ENCODE measurements at places on chromosomes 12 and 14.

DNA sequence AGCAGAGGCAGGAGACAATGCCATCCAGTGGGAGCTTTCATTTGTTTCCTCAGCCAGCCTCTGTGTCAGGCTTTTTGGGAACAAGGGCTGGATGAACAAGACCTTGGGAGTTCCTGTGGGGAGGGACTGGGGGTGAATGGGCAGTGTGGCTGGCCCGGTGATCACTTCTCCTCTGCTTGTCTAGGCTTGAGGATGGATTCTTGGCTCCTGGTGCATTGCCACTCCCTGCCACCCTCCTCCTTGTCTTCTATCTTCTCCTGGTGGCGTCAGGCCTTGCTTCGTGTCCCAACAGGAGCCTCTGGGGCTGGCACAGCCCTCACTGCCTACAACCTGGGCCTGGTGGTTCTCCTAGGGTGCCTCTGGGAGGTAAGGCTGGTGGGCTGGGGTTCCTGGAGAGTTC, 25.0 kb upstream of the KCNA5 start:
- DNase-seq, result no peak

DNA sequence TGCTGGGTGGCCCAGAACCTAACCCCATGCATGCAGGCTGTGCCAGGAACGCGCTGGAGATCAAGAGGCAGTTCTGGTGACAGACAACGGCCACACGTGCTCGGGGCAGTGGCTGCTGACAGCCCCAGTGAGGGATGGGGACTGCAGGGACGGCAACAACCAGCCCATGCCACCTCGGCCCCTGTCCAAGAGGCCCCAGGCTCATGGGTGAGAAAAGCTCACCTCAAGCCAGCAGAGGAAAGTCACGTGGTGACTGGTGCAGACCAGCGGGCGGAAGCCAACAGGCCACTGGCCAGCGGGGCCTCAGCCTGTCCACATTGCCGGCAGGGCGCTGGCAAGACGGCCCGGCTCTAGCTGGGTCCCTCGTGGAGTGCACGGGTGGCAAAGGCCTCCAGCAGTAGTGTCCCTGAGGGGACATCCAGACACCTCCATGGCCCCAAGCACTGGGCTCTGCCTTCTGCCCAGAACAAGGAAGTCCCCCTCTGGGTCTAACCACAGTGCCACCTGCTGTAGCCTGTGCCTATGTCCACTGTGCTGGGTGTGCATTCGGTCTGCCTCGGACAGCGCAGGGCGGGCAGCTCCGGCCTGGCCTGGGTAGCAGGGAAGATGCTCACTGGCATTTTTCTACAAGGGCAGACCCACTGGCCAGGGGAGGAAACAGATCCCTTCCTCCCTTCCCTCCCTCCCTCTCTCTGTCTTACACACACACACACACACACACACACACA, 134.1 kb downstream of the NCOR2 start:
- no peak for DNase-seq

DNA sequence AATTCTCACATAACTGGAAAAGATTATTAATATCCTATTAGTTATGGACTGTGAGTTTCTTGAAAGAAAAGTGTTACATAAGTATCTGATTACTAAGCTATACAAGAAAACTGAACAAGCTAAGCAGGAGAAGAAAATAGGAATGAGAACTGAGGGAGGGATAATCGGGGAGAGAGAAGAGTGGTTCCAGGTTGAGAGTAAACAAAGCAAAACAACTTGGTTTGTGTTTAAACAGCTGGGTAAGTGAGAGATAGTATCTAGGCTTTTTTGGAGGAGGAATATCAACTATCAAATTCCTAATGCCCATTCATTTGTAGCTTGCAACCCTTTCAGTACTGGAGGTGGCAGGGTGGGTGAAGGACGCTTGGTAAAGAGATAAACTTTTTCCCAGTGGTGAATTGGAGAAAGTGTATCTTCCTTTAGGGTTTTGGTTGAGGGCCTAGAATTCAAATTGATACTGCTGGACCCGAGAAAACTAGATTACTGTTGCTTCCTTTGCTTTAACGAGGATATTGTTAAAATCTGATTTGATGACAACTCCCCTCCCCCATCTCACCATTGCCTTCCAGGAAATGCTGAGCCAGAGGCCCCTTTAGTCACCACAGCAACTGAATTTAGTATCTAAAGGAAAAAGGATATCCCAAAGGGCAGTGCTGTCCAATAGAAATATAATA, 2.0 kb upstream of the SLC2A3 start:
- no peak for DNase-seq

- DNase-seq, result no peak
Observed at GRCh38 chr14:100176811-100177327, 17.4 kb upstream of the DEGS2 start.

GRCh38 chr12:49336645-49337584, at the start of gene C1QL4:
C1QL4 (minus strand) TSS chr12:49337188; CDS start chr12:49336477, 711 bp downstream.
- peak; percentile 61 for DNase-seq

DNA sequence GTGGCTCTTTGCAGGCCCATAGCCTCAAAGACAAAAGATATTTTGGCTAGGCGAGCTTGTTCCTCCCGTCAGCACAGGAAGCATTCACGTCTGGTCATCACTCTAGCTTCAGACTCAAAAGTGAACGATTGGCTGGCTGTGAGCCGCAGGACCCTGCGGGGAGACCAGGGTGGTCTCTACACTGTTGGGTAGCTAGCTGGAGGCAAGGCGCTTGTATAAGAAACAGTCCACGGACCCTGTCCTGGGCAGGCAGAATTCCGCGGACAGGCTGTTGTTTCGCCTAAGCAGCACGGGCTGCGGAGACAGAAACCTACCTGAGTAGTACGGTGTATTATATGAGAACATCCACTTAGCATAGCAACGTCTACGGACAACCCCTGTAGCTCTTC, 29.6 kb downstream of the WBP11 start:
- no peak for DNase-seq

GRCh38 chr14:77864085-77864484, 64.2 kb downstream of the ADCK1 start:
- DNase-seq, result no peak

GRCh38 chr12:84599539-84599938, 313.1 kb downstream of the SLC6A15 start:
- no peak for DNase-seq

DNA sequence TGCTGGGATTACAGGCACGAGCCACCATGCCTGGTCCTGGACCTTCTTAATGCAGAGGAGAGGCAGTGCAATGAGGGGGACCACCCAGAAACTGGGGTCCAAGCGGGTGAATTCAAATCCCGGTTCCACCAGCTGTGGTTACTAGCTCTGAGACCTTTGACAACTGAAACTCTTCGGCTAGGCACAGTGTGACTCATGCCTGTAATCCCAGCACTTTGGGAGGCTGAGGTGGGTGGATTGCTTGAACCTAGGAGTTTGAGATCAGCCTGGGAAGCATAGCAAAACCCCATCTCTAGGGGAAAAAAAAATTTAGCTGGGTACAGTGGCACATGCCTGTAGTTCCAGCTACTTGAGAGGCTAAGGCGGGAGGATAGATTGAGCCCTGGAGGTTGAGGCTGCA, 5.0 kb upstream of the CD4 start:
- DNase-seq, result no peak

- no peak for DNase-seq
Observed at GRCh38 chr14:100770046-100770445, 43.4 kb downstream of the DLK1 start.

- DNase-seq, result no peak
Observed at GRCh38 chr12:114636723-114637480, 47.1 kb downstream of the TBX3 start.

- no peak for DNase-seq
Observed at GRCh38 chr14:68952531-68953195, 26.4 kb downstream of the ACTN1 start.

DNA sequence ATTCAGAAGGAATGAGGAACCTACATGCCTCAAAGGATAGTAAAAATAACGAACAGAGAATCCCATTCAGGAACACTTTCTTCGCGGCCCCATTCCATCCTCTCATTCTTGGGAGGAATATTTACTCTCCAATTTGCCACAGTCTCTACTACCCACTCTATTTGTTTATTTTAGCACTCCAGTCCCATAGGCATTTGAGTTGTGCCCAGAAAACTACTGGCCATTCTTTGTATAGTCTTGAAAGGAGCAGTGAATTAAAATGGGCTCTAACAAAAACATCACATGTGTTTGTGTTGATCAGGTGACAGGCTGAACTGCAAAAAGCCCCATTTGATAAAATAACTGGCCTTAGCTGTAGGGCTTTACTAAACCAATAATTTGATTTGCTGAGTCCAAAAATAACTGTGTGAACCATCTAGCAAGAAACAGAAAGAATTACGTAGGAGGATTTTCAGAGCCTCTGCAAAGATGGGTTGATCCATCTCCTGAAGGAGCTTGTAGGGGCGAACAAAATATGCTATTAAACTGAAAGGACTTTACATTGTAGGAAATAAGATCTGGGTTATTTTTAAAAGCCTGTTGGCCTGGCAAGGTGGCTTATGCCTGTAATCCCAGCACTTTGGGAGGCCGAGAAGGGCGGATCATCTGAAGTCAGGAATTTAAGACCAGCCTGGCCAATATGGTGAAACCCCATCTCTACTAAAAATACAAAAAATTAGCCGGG, 142.3 kb upstream of the CPNE8 start:
- no peak for DNase-seq

- no peak for DNase-seq
Observed at GRCh38 chr14:80977221-80977620, 21.8 kb downstream of the TSHR start.

DNA sequence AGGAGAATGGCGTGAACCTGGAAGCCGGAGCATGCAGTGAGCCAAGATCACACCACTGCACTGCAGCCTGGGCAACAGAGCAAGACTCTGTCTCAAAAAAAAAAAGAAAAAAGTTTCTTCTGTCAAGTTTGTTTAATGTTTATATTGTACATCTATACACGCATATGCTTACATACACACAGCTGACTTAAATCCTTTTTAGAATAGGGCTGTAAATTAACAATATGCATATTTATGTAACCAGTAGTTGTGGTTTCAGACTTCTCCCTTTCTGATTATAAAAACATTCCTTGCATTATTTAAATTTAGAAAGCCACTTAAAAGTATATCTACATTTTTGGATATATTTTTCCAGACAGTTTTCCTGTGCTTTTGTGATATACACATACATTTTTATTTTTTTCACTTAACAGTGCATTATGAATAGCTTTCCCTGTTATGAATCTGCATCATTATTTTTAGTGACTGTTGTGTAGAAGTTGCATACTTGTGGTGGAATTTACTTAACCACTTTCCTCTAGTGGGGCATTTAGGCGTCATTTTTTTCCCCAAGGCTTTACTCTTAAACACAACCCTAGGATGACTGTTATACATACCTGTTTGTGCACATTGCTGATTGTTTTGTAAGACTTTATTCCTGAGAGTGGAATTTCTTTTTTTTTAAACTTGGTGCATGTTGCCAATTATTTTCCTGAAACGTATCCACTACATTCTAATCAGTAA, 29.4 kb downstream of the POLR3B start:
- DNase-seq, result no peak

DNA sequence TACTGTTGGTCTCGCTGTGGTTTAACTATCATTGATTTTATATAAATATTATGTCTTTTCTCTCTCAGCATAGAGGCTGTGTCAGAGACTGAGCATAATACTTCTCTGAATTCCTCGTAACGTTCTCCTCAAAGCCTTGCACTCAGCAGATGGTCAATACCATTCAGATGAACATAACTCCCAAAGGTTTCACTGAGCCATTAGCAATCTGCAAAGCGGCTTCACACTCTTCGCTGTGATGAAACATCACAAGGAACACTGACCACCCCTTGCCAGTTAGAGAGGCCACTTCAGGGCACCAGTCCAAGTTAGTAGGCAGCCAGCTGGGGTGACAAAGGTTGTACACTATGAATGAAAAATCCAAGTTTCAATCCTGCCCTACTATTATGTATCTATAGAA, 30.1 kb upstream of the STON2 start:
- no peak for DNase-seq

DNA sequence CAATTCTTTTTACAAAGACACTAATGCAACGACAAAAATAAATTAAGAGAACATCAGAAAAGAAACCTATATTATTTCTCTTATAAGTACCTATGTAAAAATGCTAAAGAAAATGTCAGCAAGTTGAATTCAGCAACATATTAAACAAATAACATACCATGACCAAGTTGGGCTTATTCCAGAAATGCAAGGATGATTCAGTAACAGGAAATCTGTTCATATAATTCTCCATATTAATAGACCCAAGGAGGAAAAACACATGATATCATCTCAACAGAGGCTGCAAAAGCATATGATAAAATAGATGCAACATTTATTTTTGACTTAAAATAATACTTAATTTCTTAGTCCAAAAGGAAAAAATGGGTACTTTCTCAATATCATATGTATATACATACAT, 25.1 kb upstream of the GPHB5 start:
- DNase-seq, result no peak

GRCh38 chr12:14618983-14619382, 51.3 kb upstream of the PLBD1 start:
- peak; percentile 10 for DNase-seq

GRCh38 chr12:123149501-123150274, 1.2 kb downstream of the PITPNM2 start:
- DNase-seq, result no peak

DNA sequence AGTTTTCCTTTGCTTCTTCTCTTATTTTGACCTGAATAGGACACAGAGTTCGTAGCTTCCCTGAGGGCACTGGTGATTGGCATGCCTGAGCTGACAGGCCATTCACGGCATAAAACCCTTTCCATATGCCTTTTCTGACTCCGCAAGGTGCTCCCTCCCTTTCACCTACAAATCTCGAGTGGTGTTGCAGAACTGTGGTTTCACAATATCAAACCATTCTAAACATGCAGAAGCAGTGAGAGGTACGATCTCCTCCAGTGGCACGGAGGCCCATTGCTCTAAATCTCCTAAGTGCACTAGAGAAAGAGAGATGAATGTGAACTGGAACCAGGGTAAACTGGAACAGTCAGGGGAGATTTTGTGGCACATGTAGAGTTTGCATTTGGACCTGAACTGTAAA, 23.9 kb downstream of the CLSTN3 start:
- DNase-seq, result no peak

- DNase-seq, result no peak
Observed at GRCh38 chr14:101115652-101116051, 212.1 kb upstream of the RTL1 start.

DNA sequence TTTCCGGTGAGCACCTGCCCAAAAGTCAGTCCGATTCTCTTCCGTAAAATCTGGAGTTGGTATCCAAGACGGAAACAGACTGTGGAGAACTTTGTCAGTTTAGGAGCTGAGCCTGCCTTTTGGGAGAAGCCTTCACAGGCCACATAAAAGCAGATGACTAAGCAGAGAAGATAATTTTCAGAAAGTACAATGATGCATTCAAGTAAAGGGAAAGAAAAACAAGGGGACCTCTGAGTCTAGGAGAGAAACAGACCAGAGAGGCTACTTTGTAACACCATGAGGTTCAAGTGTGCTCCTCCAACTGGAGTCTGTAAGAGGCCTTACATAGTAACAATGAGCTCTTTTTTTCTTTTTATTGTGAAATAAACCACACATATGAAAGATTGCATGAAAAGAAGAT, 21.1 kb downstream of the TMED8 start:
- no peak for DNase-seq

DNA sequence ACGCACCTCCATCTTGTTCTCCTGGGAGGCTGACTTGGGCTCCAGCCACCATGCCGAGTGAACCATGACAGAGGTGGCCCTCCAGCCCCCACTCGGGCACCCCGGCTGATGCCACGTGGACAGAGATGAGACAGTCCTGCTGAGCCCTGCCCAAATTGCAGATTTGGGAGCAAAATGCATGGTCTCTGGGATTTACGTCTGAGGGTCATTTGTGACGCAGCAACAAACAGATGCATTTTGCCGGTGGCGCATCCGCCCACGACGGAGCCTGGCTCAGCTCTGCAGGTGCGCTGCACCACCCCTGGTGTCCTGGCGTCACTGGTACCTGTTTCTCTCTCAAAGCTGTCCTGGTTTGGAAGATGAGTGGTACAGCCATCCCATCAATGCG, 31.1 kb upstream of the INF2 start:
- no peak for DNase-seq

GRCh38 chr12:87413784-87414183, 615.4 kb downstream of the C12orf50 start:
- no peak for DNase-seq

All from NCI-H510A treated with DMSO at 0.1 percent for 48 hours (cell line).